Panc1 (cell line): ENCODE measurements at places on chromosomes 6 and 20. TPM values are rescaled to one million over a fixed set of nuclear protein-coding genes. Genes with fewer than 3 reads are reported as not detected.

AIF1 gene
- 0.44 TPM for total RNA-seq

SMLR1 gene
- total RNA-seq: 0.08 TPM

HAO1 gene
- 0.13 TPM for total RNA-seq

PTP4A1 gene
- total RNA-seq: 71.0 TPM

ABHD16B gene
- total RNA-seq: not detected

PCED1A gene
- 42.1 TPM for total RNA-seq

SIRPG gene
- total RNA-seq: not detected

OR2H2 gene
- total RNA-seq: not detected

DNA sequence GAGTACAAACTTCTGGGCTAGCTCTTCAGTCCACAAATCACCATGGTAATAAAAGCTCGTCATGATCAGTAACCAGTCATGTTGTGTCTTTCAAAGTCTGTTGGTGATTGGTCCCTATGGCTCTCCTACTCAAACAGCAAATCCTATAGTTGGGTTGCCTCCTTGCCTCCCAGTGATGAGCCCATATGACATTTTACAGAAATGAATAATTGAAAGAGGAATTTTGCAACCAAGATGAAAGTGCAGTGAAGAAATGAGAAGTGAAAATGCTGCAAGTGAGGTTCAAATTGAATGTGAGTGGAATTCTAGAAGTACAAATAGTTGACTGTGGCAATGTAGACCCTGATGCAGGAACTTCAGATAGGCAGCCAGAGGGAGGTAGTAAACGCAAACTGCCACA, 5.1 kb upstream of the SIRPD start:
- H3K27ac ChIP-seq: no peak overlapping the region
- no peaks in the 10 kb centered on the region for H3K4me1 ChIP-seq
- no peak for DNase-seq
- H3K36me3 ChIP-seq: no peaks in the 10 kb centered on the region
- peaks cover 6% of the 10 kb centered on the region for H3K27me3 ChIP-seq

DNA sequence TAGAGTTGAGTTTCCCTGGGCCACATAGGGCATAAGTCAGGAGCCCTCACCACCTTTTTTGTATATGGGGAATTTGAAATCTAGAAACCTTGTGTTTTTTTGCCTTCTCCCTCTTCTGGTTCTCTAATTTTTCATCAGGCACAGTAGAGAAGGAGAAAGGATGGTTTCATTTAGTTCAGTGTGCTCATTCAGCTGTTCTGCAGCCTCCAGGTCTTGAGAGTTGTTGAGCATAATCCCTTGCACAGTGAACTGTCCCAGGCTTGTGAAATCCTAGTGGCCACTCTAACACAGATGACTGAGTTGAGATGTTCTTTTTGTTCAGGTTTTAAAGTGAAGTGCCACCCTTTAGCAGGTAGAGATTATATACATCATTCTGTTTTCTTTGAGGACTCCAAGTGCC, 183.5 kb downstream of the CDKAL1 start:
- DNase-seq: no peak
- H3K27me3 ChIP-seq: no peaks in the 10 kb centered on the region
- no peaks in the 10 kb centered on the region for H3K4me1 ChIP-seq
- H3K27ac ChIP-seq: no peak overlapping the region
- no peak overlapping the region for H3K4me3 ChIP-seq

DNA sequence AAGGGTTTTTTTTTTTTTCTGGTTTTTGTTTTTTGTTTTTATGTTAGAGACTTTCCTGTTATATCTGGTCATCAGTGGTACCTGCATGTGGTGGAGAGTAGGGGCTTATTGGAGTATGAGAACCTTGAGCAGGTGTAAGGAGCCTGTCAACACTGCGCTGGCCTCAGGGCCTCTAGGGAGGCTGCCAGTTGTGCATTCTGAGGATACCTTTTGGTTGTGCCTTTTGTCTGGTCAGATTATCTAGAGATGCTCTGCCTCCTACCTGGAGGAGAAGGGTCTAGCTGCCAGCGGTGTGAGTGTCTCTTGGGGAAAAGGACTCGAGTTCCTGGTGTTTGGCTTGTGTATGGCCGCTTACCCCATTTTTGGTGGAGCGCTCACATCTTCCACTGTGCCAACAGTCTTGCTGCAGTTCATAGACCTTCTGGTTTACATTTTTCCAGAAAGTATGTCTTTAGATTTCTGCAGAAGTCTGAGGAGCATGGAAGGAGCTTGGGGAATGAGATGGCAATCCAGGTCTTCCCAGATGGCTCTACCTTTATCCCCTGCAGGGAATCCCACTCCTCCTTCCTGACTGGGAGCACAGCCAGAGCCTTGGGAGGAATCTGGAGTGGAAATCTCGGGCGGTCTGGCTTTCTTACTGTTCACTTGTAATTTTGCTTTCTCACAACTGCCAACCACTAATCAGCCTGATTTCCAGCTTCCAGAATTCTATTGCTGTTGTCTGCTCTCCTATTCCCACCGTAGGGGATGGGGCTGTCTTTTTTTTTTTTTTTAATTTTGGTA, 49.9 kb downstream of the PTPN1 start:
- no peaks in the 10 kb centered on the region for H3K27me3 ChIP-seq
- H3K4me3 ChIP-seq: no peak overlapping the region
- no peaks in the 10 kb centered on the region for H3K36me3 ChIP-seq
- H3K4me1 ChIP-seq: peaks cover 19% of the 10 kb centered on the region
- DNase-seq: no peak

- H3K27ac ChIP-seq: no peak overlapping the region
- DNase-seq: no peak
- no peak overlapping the region for H3K4me3 ChIP-seq
- H3K36me3 ChIP-seq: peaks cover 10% of the 10 kb centered on the region
Observed at GRCh38 chr6:2783188-2783963, 18.2 kb downstream of the WRNIP1 start.

DNA sequence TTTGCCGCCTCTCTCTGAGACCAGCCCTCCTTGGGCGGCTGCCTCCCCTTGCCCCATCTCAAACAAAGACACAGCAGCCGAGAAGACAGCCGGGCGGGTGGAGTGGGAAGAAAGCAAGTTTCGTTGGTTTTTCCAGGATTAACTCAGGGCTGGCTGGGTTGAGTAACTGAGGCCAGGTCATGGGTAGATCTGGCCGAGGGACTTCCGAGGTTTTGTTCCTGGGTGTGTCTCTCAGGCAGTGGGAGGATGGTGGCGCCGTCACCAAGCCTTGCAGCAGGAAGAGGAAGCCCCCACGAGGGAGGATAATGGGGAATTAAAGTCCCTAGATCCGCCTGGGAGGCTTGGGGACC, 167.2 kb downstream of the TTLL2 start:
- H3K27ac ChIP-seq: no peak overlapping the region
- H3K4me1 ChIP-seq: no peaks in the 10 kb centered on the region
- no peak overlapping the region for H3K4me3 ChIP-seq
- H3K27me3 ChIP-seq: peaks cover 18% of the 10 kb centered on the region
- H3K36me3 ChIP-seq: no peaks in the 10 kb centered on the region
- no peak for DNase-seq

- H3K36me3 ChIP-seq: no peaks in the 10 kb centered on the region; the same call in 1 of the 2 replicates
- H3K27ac ChIP-seq: no peak overlapping the region
- no peaks in the 10 kb centered on the region for H3K27me3 ChIP-seq
- no peaks in the 10 kb centered on the region for H3K4me1 ChIP-seq
- H3K4me3 ChIP-seq: no peak overlapping the region
Observed at GRCh38 chr20:40160097-40160550, 528.9 kb downstream of the MAFB start.

GRCh38 chr20:36197271-36197670, 39.0 kb upstream of the AAR2 start:
- no peaks in the 10 kb centered on the region; the same call in none of the 2 replicates for H3K27me3 ChIP-seq
- H3K36me3 ChIP-seq: no peaks in the 10 kb centered on the region
- no peak overlapping the region for H3K4me3 ChIP-seq
- H3K27ac ChIP-seq: no peak overlapping the region
- no peaks in the 10 kb centered on the region for H3K4me1 ChIP-seq

DNA sequence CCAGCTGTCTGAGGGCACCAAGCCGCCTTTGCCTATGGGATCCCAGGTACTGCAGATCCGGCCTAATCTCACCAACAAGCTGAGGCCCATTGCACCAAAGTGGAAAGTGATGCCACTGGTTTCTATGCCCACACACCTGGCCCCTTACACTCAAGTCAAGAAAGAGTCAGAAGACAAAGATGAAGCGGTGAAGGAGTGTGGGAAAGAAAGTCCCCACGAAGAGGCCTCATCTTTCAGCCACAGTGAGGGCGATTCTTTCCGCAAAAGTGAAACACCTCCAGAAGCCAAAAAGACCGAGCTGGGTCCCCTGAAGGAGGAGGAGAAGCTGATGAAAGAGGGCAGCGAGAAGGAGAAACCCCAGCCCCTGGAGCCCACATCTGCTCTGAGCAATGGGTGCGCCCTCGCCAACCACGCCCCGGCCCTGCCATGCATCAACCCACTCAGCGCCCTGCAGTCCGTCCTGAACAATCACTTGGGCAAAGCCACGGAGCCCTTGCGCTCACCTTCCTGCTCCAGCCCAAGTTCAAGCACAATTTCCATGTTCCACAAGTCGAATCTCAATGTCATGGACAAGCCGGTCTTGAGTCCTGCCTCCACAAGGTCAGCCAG, 283.0 kb downstream of the TSHZ2 start:
- no peak overlapping the region for H3K27ac ChIP-seq
- no peaks in the 10 kb centered on the region for H3K27me3 ChIP-seq
- H3K4me3 ChIP-seq: no peak overlapping the region
- no peak for DNase-seq
- no peaks in the 10 kb centered on the region for H3K4me1 ChIP-seq

DNA sequence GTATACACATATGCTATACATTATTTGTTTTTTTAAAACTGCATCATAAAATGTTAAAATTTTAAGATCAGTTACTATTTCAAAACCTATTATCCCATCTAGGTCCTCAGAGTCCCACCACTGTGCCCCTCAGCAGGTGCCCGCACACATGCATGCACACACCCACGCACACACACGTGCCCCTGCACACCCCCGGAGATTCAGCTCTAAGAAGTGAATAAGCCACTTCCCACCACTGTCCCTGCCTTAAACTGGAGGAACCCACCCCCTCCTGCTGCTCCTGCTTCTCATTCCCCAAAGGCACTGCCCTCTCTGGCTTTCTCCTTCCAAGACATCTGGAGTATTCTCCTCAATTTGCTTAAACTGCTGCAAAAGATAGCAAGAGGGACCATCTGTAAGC, 5.4 kb upstream of the FAM210B start:
- no peak for DNase-seq
- H3K27ac ChIP-seq: no peak overlapping the region
- H3K27me3 ChIP-seq: peaks cover 3% of the 10 kb centered on the region
- H3K4me1 ChIP-seq: no peaks in the 10 kb centered on the region
- no peak overlapping the region for H3K4me3 ChIP-seq
- H3K36me3 ChIP-seq: no peaks in the 10 kb centered on the region
